Dermis microvascular lymphatic vessel endothelial cell (primary cell): ENCODE measurements at places on chromosomes 12 and 14. TPM values are rescaled to one million over a fixed set of nuclear protein-coding genes. Genes with fewer than 3 reads are reported as not detected.

Gene ATL1
- 0.76 and 0.90 TPM in 2 replicates for total RNA-seq

Gene ESPL1
- 4.2 and 6.0 TPM in 2 replicates for total RNA-seq

Gene SLC8A3
- 0.13 and 0.25 TPM in 2 replicates for total RNA-seq

Gene CPM
- total RNA-seq = 0.64 and 1.0 TPM in 2 replicates

Gene CRIP1
- total RNA-seq = 0.38 and 0.90 TPM in 2 replicates

Gene SLC2A14
- under 0.01 TPM in 2 replicates for total RNA-seq

Gene VPS33A
- total RNA-seq = 15.3 and 15.4 TPM in 2 replicates

Gene AICDA
- not detected in 2 replicates for total RNA-seq

Gene SCYL2
- total RNA-seq = 33.4 and 38.8 TPM in 2 replicates

Gene RBP5
- total RNA-seq = 0.26 and 0.38 TPM in 2 replicates

Gene RASSF9
- total RNA-seq = 5.6 and 7.7 TPM in 2 replicates

Gene KLRC2
- total RNA-seq = not detected in 2 replicates

Gene TCTN2
- 4.7 and 5.9 TPM in 2 replicates for total RNA-seq

Gene ZFHX2
- total RNA-seq = 0.13 TPM in 2 replicates
